ENCODE measurements at places on chromosomes 16 and 17.

GRCh38 chr16:75306099-75306762, 54.8 kb upstream of the BCAR1 start:
- no peak for DNase-seq

DNA sequence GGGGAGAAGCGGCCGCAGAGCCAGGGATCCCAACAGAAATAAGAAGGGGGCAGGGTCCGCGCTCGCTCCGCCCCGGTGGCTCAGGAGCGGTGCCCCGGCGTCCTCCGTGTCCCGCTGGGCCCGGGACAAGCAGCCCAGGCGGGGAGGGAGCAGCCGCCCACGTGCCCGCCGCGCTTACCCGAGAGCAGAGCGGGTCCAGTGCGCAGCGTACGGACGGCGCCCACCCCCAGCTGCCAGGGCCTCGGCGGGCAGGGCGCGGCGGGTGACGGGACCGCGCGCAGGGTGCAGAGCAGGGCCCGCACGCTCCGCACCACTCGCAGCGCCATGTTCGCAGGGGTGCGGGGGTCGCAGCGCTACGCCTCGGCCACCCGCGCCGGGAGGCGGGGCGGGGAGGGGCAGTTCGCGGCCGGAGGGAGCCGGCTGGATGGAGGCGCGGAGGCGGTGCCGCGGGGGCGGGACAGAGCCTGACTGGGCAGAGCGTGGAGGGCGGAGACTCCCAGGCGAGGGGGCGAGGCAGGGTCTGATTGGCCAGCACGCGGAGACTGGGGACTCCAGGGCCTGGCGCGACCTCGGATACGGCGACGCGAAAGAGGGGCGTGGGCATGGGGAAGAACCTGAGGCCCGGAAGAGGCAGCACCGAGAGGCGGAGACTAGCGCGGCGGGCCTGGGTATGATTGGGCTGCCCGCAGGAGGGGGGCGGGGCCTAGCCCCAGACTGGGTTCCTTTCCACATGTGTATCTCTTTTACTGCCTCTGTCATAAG, at the start of gene GCSH:
GCSH (minus strand) TSS at position 443 of the 762 bp plus-strand sequence; CDS start at position 326, 117 bp downstream.
- DNase-seq: peak; percentile 96

DNA sequence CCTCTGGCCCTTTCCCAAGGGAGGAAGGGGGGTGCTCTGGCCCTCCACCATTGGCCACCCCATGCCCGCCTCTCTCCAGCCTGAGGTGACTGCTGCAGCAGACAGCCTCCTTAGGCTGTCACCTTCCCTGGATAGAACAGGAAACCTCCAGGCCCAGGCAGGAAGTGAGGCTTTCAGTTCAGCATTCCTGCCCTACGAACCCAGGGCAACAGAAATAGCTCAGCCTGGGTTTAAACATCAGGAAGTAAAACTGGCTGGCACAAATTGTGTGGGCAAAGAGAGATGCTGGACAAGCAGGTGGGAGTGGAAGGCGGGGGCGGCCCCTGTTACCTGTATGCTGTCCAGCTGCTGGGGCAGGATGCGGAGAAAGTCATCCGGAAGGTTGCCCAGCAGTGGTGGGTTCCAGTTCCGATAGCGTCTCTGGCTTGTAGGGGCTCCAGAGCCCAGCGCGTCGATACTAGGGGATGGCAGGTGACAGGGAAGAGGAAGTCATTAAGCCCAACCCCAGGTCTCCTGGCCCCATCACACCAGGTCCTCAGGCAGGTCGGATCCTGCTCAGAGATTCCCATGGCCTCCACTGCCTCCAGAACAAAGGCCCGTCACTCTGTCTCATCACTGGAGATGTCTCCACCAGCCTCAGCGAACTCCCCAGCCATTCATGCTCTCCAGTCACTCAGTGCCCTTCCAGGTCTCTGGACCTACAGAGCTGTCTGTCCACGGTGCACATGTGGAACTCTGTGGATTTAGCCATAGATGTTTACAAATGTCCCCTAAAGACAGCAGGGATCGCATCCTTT, 23.6 kb upstream of the MRPS23 start:
- no peak for DNase-seq

DNA sequence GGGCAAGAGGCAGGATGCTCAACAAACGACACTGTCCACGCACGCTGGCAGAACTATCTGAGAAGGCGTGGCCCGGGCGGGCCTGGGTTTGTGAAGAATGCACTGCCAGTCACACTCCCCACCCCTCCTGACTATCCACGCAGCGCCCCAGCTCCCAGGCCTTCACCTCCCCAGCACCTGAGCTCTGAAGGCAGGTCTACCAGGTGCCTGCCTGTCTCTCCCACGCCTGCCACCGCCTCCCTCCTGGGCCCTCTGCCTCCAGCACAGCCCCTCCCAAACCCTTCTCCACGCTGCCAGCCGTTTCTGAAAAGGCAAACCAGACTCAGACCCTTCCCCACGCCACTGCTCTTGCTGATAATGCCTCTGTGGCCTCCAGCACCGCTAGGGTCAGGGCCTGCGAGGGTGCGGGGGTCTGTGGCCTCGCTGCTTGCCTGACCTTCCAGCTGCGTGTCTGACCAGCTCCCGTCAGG, 11.6 kb downstream of the MYBBP1A start:
- DNase-seq: no peak

GRCh38 chr17:6346986-6347385, 87.9 kb downstream of the AIPL1 start:
- no peak for DNase-seq

DNA sequence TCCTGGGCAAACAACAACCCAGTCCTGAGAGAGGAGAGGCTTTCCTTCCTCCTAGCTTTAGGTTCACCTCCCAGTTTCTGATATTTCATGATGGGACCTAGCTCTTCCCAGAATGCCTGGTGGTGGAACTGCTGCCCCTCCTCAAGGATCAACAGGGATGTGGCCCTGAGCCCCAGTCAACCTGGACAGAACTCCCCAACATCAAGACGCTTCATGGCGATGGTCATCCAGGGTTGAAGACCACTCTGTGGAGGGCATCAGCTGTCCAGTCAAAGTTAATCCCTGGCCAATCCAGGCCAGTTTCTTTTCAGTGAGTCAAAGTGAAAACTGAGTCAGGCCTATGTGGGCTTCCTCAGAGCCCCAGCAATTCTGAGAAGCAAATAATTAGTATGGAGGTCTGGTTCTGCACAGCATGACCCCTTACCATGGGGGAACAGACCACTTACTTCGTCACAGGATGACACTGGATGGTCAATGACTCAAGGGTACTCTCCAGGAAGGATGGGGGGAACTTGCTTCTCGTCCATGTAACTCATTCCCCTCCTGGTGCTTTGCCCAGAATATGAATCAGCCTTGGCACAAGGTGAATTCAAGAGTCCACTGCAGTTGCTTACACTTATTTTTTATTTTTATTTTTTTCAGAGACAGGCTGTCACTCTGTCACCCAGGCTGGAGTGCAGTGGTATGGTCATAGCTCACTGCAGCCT, 14.7 kb upstream of the XYLT2 start:
- no peak for DNase-seq

DNA sequence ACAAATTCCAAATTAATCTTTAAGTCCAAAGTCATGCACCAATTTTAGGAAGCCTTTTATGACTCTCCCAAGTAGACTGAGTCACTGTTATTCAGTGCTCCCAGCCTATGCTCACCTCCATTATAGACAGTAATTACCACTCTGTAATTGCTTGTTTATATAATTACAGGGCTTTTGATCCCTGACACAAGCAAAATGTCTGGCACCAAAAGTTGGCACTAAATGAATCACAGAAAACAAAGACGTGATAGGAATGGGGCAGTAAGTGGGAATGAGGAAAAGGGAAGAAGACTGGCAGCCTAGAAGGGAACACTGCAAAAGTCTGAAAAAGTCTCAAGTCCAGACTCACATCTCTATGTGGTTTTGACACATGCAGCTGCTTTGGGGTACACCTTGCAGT, 94.1 kb downstream of the SLC39A11 start:
- DNase-seq: no peak

DNA sequence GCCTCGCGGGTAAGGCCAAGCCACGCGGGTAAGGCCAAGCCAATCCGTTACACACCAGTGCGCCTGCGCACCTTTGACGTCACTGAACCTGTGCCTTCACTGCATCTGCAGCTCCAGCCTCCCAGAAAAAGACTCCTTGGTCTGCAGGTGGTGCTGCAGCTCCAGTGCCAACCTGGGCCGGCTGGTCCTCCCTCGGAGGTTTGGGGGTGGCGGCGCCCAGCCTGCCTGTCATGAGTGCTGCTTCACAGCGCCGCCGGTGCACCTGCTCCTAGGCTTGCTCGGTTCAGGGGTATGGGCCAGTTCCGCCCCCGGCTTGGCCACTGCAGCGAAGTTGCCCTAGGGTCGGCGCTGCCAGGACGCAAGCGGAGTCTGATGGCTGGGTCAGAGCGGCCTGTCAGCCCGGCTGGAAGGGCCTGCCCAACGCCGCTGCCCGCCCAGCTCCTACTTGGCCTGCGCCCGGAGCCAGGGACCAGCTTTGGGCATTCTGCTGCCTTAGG, 146.6 kb downstream of the USP22 start:
- DNase-seq: peak; percentile 21

DNA sequence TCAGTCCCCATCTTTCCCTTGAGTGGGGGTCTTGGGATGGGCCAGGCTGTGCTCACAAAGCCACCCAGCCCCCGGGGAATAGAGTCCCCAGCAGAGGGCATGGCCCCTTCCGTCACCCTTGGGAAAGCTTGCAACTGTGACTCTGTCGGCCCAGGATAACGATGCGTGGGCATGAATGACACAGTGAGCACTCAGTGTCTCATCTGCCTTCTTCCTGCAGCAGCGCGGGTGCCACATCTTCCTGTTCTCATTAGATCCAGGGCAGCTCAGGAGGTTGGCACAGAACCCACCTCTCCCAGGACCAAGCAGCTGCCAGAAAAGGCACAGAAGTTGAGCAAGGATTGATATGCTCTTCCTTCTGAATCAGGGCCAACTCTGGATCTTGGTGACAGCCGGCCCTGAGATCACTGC, 84.7 kb downstream of the MRC2 start:
- DNase-seq: no peak

DNA sequence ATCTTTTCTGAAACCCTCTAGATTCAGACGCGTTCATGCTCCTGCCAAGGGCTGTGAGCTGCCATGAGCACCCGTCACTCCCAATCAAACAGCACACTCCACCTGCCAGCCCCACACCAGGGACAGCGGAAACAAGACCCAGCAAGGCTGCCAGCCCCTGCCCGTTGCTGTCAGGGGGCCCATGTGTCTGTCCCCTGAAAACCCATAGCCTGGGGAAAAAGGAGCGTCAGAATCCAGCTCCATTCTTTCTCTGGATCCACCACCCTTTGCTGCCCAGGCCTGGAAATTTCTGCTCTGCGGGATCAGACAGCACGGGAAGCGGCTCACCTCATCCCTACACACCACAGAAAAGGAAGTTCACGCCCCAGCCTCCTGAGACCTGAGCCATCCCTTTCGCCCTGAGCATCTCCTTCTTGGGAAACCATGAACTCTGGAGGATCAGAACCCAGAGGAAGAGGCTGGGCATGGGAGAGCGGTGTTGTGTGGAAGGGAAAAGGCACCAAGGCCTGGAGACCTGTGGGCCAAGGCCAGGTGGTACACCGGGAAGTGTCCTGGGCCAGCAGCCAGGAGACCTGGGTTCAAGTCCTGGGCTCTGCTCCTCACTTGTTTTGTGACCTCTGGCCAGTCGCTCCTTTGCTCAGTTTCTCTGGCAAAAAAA, 51.5 kb upstream of the RCVRN start:
- DNase-seq: no peak

- no peak for DNase-seq
Measured at GRCh38 chr16:68607443-68607842, 37.7 kb upstream of the CDH3 start.

DNA sequence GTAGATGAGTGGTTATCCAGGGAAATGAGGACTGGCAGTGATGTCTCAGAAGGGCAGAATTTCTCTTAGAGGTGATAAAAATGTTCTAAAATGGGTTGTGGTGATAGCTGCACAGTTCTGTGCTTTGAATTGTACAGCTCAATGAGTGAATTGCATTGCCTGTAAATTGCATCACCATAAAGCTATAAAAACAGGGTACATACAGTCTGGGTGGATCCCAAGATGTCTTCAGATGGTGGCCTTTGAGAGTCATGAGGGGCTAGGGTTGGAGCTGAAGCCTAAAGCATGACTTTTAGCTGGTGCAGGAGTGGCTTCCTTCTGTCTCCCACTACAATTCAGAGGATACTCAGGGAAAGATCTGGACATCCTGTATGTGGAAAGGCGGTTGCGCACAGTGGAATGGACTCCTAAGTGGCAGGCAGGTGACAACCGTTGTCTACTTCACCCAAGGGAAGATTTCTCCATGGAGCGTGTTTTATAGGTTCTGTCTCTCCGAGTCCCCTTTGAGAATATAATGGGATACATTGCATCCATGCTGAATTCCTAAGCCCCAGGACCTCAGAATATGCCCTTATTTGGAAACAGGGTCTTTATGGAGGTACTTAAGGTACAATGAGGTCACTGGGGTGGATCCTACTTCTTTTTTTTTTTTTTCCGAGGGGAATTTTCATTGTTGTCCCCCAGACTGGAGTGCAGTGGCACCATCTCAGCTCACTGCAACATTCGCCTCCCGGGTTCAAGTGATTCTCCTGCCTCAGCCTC, 1.6 kb upstream of the IL32 start:
- no peak for DNase-seq

DNA sequence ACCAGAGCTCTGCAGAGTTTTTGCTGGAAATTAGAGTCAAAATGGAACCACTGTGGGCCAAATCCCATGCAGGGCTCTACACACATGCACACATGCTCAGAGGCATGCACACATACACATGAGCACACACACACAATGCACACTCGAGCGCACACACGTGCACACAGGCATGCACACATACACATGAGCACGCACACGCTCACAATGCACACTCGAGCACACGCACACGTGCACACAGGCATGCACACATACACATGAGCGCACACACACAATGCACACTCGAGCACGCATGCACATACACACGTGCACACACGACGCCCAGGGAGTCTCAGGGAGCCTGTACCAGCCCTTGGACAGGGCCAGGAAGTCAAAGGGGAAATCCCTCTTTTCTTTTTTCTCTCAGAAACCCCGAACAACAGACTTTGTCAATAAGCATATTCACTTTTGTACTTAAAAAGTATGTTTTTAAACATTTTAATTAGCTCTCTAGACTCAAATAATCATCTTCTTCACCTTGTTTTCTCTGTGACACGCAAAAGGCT, 8.5 kb upstream of the METRNL start:
- DNase-seq: no peak

GRCh38 chr17:17472333-17472920, 4.4 kb upstream of the MED9 start:
- no peak for DNase-seq

Measured in activated T-cell treated with anti-CD3 and anti-CD28 coated beads, Interleukin-2, amount 50 U/mL, for 4 hours (primary cell).